ENCODE measurements at places on chromosomes 13 and 19. TPM values are rescaled to one million over a fixed set of nuclear protein-coding genes. Genes with fewer than 3 reads are reported as not detected.

The GGN gene
- total RNA-seq: 1.2 TPM

The CEACAM8 gene
- not detected for total RNA-seq

The ZNF544 gene
- total RNA-seq: 33.3 TPM

The LIM2 gene
- not detected for total RNA-seq

The KIR2DL1 gene
- not detected for total RNA-seq

The IRGC gene
- not detected for total RNA-seq

The MAST1 gene
- 0.36 TPM for total RNA-seq

The ZNF584 gene
- 18.3 TPM for total RNA-seq

The NLRP4 gene
- not detected for total RNA-seq

The ATP4A gene
- not detected for total RNA-seq

The CGB5 gene
- total RNA-seq: 0.16 TPM

The CADM4 gene
- 0.65 TPM for total RNA-seq

The AXL gene
- 371 TPM for total RNA-seq

The ZNF266 gene
- 13.1 TPM for total RNA-seq

The BST2 gene
- 31.6 TPM for total RNA-seq

The FCAR gene
- not detected for total RNA-seq

The ZNF625 gene
- 9.4 TPM for total RNA-seq

All from hair follicle dermal papilla cell (primary cell).